M059J (cell line): ENCODE measurements at places on chromosomes 6 and 20. TPM values are rescaled to one million over a fixed set of nuclear protein-coding genes. Genes with fewer than 3 reads are reported as not detected.
A peak's percentile ranks its signal among the peaks of the same experiment; 100 is the strongest.

ISM1 gene
- total RNA-seq: not detected in 2 replicates

NINL gene
- total RNA-seq: 5.1 and 9.6 TPM in 2 replicates

HDGFL1 gene
- not detected in 2 replicates for total RNA-seq

DNA sequence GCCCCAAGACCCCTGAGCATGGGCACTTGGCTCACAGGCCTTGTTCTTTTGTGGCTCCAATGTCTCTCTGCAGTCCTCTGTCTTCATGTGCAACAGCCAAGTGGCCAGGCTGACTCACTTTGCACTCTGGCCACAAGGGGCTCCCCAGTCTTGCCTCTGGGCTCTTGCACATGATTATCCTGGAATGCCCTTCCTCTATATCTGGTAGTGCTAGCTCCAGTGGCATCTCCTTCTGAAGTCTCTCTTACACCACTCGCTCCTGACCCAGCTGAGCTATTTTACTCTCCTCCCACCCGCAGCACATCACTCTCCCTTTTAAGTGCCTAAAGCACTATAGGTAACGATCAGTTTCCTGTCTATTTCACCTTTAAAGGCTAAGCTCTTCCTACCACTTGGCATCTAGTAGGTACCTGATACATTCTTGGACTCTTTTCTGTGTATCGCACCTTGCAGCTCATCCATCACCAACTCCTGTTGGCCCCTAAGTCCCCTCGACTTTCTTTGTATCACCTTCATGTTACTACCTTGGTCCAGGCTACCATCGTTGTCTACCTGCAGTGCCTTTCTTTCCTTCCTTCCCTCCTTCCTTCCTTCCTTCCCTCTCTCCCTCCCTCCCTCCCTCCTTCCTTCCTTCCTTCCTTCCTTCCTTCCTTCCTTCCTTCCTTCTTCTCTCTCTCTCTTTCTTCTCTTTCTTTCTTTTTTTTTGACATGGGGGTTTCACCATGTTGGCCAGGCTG is 211.9 kb upstream of the RNF24 start:
- peak; percentile 93 for DNase-seq

DNA sequence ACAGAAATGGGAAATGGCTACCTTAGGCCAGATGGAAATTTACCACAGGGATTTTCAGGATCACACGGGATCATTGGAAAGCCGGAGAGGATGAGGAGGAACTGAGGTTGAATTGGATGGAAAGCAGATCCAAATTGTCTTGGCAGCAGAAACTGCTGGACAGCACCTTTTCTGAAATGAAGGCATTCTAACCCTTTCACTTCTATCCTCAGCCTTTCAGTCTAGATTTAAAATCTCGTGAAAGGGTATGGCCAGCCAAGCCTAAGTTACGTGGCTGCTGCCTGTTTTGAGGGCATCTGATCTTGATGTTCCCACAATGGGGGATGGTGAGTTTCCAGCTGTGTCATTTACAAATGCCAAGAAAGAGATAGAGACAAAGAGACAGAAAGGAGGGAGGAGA is 358.2 kb downstream of the KIF16B start:
- no peak for DNase-seq

DNA sequence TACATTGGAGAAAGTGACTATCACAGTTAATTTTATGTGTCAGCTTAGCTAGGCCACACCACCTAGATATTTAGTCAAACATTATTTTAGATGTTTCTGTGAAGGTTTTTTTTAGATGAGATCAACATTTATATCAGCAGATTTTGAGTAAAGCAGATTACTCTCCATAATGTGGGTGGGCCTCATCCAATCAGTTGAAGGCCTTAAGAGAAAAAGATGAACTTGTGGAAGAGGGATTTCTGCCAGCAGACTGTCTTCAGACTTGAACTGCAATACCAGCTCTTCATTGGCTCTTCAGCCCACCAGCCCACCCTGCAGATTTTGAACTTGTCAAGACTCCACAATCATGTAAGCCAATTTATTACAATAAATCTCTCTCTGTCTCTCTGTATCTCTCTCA is 25.1 kb upstream of the FBXO30 start:
- no peak for DNase-seq

DNA sequence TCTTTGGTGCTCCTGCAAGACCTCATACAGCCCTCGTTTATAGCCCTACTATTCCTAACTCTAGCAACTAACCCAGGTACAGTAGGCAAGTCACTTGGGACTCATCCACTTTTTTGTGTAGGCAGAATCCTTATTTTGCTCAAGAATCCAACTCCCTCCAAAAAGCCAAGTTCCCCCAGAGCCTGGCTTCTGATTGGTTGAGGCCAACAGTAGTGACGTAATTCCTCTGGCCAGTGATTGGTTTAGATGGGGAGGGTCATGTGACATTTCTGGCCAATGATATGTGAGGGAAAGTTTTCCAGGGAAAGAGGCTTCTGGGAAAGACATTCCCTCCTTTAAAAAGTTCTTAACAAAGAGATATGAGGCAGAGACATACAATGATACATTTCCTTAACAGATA is 32.1 kb downstream of the KIAA1755 start:
- DNase-seq: peak; percentile 45

DNA sequence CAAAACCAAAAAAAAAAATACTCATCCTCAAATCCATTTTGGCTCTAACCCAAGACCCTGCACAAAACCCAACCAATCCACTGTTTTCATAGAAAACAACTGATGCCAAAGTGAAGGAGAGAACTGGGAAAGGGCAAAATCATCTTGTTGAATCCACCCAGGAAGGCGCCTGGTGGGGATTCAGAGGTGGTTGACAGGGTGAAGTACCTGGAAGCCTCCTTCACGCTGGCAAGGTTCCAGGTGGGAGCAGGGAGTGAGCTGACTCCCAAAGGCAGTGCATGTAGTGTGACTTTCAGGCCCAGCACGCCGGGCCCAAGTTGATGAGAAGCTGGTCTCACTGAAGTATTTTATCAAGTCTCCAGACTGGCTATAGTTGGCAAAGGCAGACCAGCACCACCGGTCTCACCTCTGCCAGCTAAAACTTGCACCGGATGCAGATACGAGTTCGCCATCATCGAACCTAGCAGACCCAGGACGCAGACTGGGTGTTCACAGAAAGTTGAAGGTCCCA is 16.5 kb downstream of the PPP1R10 start:
- DNase-seq: peak; percentile 26

- DNase-seq: peak; percentile 99
Measured at GRCh38 chr6:140366991-140367390, 992.5 kb upstream of the CITED2 start.

- peak; percentile 54 for DNase-seq
Measured at GRCh38 chr20:1800777-1801176, 94.4 kb upstream of the SIRPA start.

- no peak for DNase-seq
Measured at GRCh38 chr6:4692664-4693063, 83.5 kb upstream of the CDYL start.

- no peak for DNase-seq
Measured at GRCh38 chr6:169805242-169805838, 53.9 kb downstream of the ERMARD start.

GRCh38 chr20:53255102-53255710 is 283.0 kb downstream of the TSHZ2 start:
- no peak for DNase-seq

- no peak for DNase-seq
Measured at GRCh38 chr20:43384101-43384940, 73.4 kb upstream of the SRSF6 start.

DNA sequence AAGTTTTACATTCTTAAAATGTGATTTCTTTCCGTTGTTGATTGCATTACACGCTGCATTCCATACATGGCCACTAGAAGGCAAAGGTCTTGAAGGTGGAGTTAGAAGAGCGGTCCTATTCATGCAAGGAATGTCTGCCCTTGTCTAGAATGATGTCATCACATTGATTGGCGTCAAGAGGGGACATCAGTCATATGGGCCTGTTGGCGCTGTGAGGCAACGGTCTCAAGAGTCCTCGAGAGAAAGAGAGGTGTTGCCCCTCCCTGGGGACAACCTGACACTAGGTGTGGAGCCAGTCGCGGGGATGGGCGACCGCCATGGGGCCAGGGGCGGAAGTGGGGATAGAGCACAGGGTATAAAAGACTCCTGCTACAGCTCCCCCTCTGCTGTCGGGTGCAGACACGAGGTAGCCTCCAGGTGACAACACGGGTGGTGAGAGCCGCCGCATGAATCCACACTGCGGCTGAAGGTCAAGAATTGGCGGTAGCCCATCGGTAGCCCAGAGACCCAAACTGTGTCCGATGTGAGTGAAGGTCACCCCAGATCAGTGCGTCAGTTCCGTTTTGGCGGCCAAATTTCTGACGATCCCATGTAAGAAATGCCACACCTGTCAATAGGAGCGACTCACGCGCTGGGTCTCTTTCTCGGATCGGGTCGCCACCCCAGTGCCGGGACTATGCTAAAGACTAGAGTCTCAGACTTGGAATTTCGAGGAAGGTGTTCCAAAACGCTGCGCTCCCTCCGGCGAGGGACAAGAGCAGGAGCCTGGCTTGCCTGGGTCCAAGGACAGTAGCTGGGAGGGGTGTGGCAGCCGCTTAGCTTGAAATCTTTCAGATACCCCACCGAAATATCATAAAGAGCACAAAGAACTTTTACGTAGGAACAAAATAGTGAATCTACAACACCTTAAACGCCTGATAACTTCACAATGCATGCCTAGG is 93.2 kb upstream of the ZNF184 start:
- DNase-seq: peak; percentile 48

- DNase-seq: no peak
Measured at GRCh38 chr6:148090326-148090725, 252.3 kb upstream of the SASH1 start.

- DNase-seq: peak; percentile 23
Measured at GRCh38 chr6:47262231-47262630, 47.5 kb downstream of the TNFRSF21 start.
